ENCODE measurements at places on chromosomes 11 and 22. TPM values are rescaled to one million over a fixed set of nuclear protein-coding genes. Genes with fewer than 3 reads are reported as not detected.

CSF2RB gene
- total RNA-seq, result 1.1 TPM

NXPE4 gene
- not detected for total RNA-seq

CENPM gene
- total RNA-seq, result 14.3 TPM

ESRRA gene
- total RNA-seq, result 58.8 TPM

PLA2G6 gene
- 15.5 TPM for total RNA-seq

TTC9C gene
- 37.5 TPM for total RNA-seq

LMO2 gene
- total RNA-seq, result 2.5 TPM

NPAS4 gene
- total RNA-seq, result not detected

MFRP gene
- not detected for total RNA-seq

EIF3D gene
- 551 TPM for total RNA-seq

IL10RA gene
- 0.25 TPM for total RNA-seq

GP1BB gene
- 1.8 TPM for total RNA-seq

CABP7 gene
- not detected for total RNA-seq

LSP1 gene
- total RNA-seq, result not detected

CYTH4 gene
- total RNA-seq, result not detected

Data from kidney epithelial cell (primary cell).